ENCODE measurements at places on chromosomes 7 and 10. TPM values are rescaled to one million over a fixed set of nuclear protein-coding genes. Genes with fewer than 3 reads are reported as not detected.

The FOXI2 gene
- total RNA-seq = not detected

The NAPEPLD gene
- total RNA-seq = 10.1 TPM

The CYP2C19 gene
- 0.33 TPM for total RNA-seq

The DYNC1I1 gene
- not detected for total RNA-seq

DNA sequence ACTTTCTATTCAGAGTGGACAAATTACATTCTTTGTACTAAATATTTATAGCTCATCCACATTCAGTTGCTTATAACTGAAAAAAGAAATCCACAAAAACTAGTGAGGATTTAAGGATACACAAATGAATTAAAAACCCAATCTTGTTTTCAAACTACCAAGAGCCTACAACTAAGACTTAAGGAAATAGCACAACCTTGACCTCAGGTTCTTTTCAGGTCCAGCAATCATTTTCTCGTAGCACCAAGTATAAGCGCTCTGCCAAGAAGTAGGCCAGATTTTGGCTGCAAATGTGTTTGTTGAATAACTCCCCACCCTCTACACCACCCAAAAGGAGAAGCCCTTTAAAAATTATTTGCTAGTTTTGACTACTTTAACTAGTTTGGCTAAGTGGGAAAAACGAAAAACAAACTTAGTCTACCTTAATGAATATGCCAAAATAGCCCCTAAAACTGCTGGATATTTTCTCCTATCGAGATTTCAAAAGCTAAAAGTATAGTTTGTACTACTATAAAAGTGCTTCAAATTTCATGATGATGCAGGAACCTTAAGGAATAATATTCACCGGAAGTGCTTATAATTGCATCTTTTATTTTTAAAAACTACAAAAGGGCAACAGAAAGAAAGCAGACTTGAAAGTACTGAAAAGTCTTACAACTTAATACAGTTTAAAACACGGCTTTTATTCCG lies 2.7 kb upstream of the KMT2E start:
- DNase-seq = peak; percentile 72

- DNase-seq = peak; percentile 77
Observed at GRCh38 chr7:75776295-75776971, 4.4 kb upstream of the CCL26 start.

- DNase-seq = no peak
Observed at GRCh38 chr10:50021646-50022045, 33.4 kb downstream of the AGAP6 start.

DNA sequence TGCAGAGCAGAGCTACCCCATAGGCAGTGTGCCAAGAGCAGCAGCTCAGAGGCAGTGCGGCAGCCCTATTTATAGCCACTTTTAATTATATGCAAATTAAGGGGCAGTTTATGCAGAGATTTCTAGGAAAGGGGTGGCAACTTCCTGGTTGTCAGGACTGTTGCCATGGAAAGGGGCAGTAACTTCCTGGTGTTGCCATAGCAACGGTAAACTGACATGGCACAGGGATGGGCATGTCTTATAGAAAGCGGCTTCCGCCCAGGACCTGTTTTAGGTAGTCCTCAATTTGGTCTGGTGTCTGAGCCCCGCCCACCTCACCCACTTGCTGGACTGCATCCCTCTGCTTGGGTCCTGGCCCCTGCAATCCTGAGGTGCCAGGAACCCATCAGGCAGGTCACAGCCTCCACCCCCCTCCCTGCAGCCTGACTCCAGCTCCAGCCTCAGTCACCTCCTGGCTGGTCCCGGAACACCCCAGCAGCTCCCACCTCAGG lies 115.8 kb downstream of the TMEM130 start:
- DNase-seq = no peak

DNA sequence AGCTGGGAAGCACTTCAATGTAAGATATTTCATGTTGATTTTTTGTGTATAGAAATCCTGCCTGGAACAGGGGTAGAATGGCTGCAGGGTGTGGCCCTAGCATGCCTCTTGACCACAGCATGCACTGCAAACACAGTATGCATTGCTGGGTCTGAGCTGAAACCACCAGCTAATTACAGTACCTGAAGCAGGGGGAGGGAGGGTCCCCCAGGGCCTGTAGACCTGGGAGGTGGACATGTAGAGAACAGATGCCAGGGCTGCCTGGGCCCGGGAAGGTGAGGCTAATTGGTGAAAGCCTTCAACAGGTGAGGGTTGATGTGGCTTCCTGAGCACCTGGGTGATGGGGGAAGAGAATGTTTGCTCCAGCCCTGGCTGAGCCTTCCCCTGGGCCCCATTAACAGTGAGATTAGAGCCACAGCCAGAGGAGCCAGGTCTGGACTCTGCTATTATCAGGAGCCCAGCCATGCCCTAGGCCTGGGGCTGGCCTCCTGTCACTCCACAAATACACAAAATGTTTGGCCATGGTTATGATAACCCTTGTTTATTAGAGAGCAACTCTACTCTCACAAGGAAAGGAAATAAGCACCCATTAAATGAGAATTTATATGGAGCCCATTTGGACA lies 83.3 kb downstream of the PLXNA4 start:
- no peak for DNase-seq

DNA sequence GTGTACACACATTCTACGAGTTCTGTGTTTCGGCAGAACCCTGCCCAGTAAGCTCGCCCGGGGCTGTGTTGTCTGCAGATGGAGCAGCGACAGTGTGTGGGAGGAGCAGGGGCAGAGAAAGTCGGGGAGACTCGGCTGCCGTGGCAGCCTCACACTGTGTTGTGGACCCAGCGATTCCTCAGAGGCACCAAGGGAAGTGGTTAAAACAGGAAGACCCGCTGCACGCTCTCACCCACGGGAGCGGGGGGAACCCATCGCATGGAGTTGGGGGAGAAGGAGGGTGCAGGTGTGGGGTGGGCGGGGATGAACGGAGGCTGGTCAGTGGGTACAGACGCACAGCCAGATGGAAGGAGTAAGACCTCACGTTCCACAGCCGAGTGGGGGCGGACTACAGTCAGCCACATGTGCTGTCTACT lies 250.2 kb downstream of the ELFN1 start:
- peak; percentile 85 for DNase-seq

- no peak for DNase-seq
Observed at GRCh38 chr7:108809356-108809755, 239.7 kb downstream of the DNAJB9 start.

- DNase-seq = no peak
Observed at GRCh38 chr10:29322918-29323317, 34.0 kb downstream of the LYZL1 start.

DNA sequence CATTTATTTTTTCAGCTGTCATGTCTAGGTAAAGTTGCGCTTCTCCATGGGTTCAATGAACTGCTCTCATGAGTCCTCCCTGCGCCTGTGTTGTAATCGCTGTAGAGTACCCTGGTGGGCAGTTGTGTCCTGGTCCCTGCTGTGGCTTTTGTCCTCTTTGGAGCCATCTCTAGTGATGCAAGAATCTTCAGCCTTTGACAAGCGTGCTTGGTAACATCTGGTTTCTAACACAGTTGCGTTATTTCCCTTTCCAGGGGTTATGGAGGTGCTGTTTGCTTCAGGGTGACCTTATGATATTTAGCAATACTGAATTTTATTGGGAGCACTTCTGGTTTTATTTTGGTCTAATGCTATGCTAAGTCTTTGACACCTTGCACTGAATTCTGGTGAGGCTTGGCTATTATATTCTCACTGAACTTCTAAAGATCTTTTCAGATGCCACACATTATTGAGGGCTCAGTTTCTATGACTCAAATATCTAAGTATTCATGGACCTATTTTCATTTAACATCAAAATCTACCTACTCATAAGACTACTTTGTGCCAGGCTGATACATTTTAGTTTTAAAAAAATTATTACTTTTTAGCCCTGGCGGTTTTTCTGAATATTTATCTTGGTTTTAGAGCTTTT lies 88.6 kb downstream of the FANK1 start:
- no peak for DNase-seq

- DNase-seq = peak; percentile 86
Observed at GRCh38 chr7:2104107-2104710, 128.5 kb downstream of the MAD1L1 start.

DNA sequence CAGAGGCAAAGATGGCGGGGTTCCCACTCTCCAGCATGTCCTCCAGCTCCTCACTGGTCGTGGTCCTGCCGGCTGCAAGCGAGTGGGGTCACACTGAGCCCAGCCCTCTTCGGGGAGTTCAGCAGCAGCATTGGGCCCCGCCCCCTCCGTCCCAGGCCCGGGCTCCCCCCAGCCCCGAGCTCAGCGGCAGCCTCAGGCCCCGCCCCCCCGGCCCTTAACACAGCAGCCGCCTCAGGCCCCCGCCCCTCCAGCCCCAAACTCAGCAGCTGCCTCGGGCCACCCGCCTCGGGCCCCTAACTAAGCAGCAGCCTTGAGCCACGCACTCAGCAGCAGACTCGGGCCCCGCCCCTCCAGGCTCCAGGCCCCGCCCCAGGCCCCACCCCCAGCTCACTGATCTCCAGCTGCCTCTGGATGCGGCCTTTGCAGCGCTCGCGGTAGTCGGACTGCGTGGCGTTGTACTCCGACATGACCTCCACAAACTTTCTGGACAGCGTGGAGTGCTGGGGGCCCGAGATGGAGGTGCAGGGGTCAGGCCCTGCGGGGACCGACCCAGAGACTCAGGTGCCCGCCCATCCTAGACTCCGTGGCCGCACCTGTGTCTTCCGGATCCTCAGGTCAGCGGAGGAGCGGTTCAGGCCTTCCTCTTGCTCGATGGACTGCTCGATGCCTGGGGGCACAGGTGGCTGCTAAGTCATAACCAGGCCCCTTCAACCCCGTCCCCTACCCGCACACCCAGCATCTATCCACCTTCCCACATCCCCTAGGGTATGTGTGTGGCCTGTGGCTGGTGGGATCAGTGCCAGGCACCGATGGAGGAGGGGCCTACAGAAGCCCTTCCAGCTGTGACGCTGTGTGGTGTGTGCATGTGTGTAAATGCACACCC lies 15.5 kb downstream of the STX1A start:
- peak; percentile 76 for DNase-seq
